Breast epithelium (tissue), 4 donors: ENCODE measurements at places on chromosomes 4 and X.

DNA sequence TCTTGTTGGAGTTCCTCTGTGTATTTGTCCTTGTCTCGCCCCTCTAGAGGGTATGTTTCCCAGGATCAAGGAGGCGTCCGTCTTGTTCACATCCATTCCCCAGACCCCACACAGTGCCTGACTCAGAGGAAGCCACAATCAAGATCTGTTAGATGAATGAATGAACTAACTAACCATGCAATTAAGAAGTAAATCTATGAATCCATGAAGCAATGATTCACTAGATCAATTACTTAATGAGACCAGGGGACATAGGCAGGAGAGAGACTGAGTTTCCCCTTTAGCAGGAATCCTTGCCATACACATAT is 11.9 kb downstream of the BLOC1S4 start:
- no peak for DNase-seq

GRCh38 chrX:141989815-141990214 is 86.1 kb downstream of the MAGEC1 start:
- DNase-seq, result no peak

GRCh38 chrX:19750028-19750782 is 137.2 kb downstream of the SH3KBP1 start:
- DNase-seq, result no peak

- DNase-seq, result no peak
These were observed 63.2 kb upstream of the ALB start for GRCh38 chr4:73340917-73341316.

GRCh38 chr4:2182994-2183393 is 58.9 kb downstream of the HAUS3 start:
- no peak for DNase-seq
